ENCODE measurements at places on chromosomes 5 and 9.

DNA sequence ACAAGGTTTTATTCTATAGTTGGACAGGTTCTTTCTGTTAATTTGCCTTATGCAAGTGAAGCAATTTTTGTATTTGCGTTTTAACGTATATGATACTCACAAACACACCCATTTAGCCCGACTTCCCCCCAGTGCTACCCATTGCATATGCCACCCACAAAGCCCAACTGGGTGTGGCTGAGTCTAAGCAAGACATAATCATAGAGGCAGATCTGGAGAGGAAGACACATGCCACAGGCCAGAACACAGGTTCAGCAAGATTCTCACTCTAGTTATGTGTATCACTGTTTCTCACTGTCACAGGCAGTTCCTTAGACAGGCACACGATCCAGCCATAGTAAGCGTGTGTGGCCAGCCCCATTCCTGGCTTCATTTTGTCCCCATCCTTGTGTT is 29.0 kb upstream of the PUM3 start:
- peak; percentile 15 for DNase-seq

GRCh38 chr5:58135571-58136335 is 324.1 kb downstream of the PLK2 start:
- no peak for DNase-seq

DNA sequence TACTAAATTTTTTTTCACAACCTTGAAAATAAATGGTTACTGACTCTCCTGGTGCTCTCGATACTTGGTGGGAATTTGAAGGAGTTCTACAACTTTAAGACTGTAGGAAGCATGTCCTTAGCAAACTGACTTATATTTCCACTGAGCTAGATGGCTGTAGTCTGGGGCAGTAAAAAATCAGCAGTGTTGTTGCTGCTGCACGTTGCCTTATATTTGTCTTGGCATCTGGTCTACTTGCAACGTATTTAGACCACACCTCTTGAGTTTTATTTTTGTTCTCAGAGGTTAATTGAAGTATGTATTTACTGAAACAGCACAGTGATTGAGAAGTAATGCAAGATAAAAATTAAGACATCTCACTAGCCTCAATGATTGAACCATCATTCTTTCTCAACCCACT is 76.3 kb downstream of the ERMP1 start:
- DNase-seq, result no peak

- DNase-seq, result no peak
Observed at GRCh38 chr9:87395804-87396479, 101.7 kb upstream of the DAPK1 start.

- no peak for DNase-seq
Observed at GRCh38 chr5:77425998-77426659, 66.0 kb downstream of the WDR41 start.
